ENCODE measurements at places on chromosomes 6 and 20.

DNA sequence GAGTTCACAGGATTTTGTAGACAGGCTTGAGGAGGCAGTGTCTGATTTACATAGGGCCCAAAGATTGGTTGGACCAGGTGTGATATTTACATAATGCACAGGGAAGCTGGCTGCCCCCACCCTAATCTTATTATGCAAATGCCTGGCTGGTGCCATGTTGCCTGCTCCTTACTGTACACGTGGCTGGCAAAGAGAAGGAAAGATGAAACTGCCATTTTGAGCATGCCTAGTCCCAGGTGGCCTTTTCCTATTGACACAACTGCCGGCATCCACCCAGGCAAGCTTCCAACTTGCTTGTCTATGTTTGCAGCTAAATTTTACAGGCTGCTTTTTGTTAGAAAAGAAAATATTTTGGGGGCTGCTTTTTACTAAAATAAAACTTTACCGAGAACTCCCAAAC is 174.6 kb downstream of the LMBRD1 start:
- DNase-seq = peak; percentile 37

- no peak for DNase-seq
Measured at GRCh38 chr6:25405442-25405841, 126.3 kb downstream of the CARMIL1 start.

GRCh38 chr20:44026647-44027342 is 112.1 kb downstream of the TOX2 start:
- no peak for DNase-seq

- no peak for DNase-seq
Measured at GRCh38 chr20:38199501-38200390, 34.7 kb upstream of the TGM2 start.

DNA sequence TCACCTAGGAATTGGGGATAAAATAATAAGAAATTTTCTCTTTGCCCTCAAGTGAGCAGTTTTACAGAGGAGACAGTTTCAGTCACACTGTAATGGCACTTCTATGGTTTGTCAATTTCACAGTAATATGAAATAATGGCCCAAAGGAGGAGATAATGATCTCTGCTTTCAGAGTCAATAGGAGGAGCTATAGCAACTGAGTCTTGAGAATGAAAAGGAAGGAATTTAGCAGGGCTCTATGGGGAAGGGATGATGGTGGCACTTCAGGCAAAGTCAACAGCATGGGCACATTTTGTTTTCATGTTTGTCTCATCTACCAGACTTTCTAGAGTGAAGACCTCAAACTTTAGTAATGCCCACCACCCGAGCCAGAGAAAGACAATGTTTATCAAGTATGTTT is 138.3 kb upstream of the HMGN3 start:
- no peak for DNase-seq

DNA sequence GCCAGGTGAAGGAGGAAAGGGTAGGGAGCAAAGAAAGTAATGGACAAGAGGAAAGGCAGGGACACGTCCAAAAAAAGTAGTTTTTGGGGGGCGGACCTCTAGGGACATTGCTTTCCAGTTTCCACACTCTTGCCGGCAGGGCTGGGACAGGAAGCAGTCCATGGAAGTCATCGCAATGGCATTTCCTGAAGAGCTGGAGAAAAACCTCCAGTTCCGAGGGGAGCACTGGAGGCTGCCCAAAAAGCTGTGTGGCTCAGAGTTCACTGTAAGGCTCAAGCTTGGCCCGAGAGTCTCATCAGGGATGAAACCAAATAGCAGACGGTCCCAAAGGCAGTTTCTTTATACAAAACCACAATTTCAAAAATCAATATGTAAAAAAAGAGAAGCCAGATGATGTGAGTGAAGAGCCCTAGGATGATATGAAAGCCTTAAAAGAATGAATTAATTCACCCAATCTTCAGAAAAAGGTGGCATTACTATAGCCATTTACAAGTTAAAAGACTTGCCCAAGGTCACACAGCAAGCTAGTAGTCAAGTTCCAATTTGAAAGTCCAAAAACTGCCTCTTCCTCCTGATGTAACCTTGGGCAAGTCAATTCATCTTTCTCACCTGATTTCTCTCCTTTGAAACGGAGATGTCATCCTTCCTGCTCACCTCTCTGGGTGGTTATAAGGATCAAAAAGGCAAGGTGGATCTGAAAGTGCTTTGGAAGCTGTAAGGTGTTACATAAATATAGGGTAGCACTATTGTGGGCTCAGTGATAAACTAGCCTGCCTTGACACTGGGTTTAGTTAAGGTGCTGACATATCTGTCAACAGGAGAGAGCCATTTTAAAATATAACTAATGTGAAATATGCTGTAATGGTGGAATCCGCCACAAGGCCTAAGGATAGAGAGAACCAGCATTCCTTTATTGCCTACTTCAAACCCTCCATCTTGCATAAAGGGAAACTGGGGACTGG is 9.1 kb downstream of the BCL2L1 start:
- no peak for DNase-seq

- DNase-seq = peak; percentile 30
Measured at GRCh38 chr20:4972506-4973251, 28.6 kb downstream of the SLC23A2 start.

DNA sequence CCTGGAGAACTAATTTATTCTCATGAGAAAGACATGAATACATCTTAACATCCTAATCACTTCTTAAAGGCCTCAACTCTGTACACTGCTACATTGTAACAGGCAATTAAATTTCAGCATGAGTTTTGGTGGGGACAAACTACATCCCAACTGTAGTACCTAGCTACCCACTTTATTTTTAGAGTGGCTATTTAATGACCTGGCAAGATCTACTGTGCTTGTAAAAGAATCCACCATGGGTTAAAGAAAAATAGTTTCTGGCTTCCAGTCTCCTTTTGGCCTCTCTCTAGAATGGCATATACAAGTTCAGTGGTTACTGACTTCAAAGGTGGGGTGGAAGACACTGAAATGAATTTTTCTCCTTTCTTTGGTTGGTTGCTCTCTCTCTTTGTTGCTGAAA is 193.9 kb downstream of the ESR1 start:
- no peak for DNase-seq

GRCh38 chr6:45187836-45188235 is 140.3 kb upstream of the RUNX2 start:
- no peak for DNase-seq
